ENCODE measurements at places on chromosomes 2 and 18. TPM values are rescaled to one million over a fixed set of nuclear protein-coding genes. Genes with fewer than 3 reads are reported as not detected.

DNA sequence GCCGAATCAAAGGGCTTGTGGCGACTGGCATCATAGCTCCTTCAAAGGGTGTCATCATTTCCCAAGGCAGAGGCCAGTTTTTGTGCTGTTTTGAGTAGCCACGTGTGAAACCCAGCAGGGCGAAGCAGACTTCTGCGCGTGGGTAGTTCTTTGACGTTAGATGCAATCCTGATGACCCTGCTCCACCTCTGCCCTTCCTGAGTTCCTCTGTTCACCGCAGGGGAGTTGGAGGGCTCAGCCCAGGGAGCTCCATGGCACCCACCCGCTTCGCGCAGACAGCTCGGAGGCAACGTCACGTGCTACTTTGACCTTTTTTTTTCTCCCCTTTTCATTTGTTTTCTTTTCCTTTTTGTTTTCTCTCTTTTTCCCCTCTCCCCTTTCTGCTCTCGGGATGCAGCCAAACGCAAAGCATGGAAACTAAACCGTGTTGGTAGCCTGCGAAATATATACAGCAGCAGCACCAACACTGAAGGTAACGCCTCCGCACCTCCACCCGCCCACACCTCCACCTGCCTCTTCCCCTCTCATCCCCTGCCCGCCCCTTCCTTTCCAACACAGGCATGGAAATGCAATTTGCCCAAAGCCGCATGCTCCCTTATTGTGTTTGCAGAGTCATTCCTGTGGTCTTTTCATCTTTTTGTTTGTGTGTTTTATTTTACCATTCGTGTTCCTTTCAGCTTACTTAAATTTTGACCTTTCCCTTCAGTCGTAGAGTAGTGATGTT lies 153.6 kb downstream of the GBX2 start:
- no peak for DNase-seq

MAP4K4 gene
- 25.0 TPM for total RNA-seq

CCDC178 gene
- 0.13 TPM for total RNA-seq

GRCh38 chr2:54114936-54115283 lies 505 bp upstream of the ACYP2 start:
- DNase-seq = peak; percentile 10

DNA sequence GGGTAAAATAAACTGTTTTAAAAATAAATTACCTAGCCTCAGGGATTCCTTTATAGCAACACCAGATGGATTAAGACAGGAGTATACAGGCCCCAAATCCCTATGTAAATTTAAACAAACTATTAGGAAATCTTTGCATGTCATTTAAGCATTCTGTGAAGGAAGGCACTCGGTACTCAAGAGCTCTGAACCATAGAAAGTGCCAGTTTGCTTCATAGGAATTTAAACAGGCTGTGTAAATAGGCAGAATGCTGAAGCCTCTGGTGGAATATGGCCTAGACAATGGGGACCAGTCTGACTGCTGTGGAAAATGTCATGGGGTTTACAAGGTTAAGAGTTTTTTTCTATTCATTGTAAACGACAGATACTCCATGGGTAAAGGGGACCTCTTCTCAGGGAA lies 377.4 kb downstream of the DLGAP1 start:
- no peak for DNase-seq

ALK gene
- total RNA-seq = 4.8 TPM

DNA sequence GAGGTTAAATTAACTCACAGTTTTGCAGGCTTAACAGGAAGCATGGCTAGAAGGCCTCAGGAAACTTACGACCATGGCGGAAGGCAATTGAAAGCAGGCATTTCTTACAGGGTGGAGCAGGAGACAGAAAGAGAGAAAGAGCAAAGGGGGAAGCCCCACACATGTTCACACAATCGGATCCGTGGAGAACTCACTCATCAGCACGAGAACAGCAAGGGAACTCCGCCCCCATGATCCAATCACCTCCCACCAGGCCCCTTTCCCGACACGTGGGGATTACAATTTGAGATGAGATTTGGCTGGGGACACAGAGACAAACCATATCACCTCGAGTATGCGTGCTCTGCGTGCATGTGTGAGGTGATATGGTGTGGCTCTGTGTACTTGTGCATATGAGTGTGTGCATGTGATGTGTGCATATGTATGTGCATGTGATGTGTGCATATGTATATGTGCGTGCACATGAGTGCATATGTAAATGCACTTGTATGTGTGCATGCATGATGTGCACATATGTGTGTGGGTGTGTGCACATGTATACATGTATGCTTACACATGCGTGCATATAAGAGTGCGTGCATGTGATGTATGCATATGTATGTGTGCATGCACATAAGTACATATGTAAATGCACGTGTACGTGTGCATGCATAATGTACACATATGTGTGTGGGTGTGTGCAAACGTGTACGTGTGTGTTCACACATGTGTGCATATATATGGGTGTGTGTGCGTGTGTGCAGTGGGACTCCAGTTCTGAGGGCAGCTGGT lies 108.7 kb upstream of the HDAC4 start:
- no peak for DNase-seq

DNA sequence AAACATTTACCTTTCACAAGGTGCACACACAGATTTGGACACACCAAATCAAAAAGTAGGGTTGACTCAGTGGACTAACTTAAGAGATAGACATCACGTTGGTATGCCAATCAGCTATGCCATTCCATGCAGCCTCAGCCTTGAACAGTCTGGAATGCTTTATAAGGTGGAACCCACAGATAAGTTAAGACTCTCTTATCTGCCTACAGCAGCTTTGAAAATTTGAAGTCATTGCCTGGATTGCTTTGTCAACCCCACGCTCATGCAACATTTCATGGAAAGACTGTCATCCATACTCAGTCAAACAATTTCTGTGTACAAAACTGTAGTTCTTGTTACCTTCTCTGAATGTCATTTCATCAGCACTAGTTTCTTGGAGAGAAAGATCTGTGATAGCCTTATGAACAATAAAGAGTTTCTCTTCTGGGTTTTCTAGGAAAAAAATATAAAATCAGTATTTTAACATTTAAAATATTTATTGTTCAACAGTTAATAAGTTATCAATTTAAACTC lies 1.2 kb downstream of the ERMN start:
- DNase-seq = no peak

All from SK-MEL-5 (cell line).